Caudate nucleus (tissue), 63 donors: ENCODE measurements at places on chromosomes 1 and 21.

GRCh38 chr1:111990878-111991718, 1.6 kb upstream of the KCND3 start:
- peak; percentile 32 for DNase-seq

DNA sequence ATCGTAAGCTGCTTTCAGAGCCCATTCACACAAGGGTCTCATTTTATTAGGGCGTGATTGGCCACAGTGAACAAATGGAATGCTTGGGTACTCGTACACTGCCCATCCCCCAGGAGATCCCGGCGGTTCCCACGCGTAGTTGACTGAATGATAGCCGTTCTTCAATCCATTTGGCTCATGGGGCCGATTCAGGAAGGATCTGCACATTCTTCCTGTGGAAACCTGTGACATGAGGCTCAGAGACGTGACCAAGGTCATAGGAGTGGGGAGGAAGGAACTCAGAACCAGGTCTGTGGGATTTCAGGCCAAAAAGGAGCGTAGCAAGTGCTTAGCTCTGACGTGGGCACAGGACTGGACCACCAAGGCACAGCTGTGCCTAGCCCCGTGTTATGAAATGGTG, 11.7 kb downstream of the ABCG1 start:
- no peak for DNase-seq

GRCh38 chr1:160032165-160032820, 503 bp upstream of the PIGM start:
- no peak for DNase-seq

- DNase-seq: no peak
Measured at GRCh38 chr21:17466166-17466565, 46.7 kb upstream of the CXADR start.

DNA sequence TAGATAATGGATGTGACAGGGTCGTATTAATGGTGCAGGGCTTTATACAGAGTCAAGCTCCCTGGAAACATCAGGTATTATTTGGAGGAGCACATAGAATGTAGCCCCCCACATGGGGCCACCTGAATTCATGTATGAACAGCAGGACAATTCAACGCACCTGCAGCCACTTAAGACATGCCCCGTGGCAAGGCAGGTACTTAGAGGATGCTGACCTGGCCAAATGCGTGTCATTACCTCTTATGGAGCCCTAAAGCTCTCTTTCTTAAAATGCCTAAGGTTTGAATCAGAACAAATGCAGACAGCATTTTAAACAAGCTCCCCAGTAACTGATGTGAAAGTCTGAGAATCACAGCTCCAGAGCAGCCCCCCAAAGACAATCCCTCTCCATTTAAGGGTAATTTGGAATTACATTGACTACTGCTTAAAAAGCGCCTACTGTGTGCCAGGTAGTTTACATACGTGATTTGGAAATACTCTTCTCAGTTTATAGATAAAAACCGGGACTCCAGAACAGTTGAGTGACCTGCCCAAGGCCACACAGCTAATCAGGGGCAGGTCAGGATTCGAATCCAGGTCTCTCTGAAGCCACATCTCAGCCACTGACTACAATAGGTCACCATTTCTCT, 71.0 kb upstream of the KLHDC7A start:
- no peak for DNase-seq

GRCh38 chr1:200329208-200329882, 80.5 kb downstream of the ZNF281 start:
- DNase-seq: no peak

DNA sequence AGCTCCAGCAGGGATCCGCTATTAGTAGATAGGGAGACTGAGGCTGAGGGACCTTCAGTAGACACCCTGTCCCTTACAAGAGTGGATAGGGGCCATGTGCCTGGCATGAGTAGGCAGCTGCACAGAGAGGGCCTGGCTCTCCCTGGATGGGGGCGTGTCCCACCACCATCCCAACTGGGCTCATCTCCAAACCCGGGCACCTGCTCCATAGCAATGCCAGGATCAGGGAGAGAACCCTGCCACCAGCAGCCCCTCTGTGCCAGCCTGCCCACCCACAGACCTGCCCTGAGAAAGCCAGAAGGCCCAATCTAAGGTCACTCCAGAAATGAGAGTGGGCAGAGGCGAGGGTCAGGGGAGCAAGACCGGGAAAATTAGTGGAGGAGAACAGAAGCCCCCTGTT, 121.3 kb downstream of the GRIK3 start:
- no peak for DNase-seq

GRCh38 chr1:33161061-33161681, 20.7 kb downstream of the TRIM62 start:
- peak; percentile 38 for DNase-seq

DNA sequence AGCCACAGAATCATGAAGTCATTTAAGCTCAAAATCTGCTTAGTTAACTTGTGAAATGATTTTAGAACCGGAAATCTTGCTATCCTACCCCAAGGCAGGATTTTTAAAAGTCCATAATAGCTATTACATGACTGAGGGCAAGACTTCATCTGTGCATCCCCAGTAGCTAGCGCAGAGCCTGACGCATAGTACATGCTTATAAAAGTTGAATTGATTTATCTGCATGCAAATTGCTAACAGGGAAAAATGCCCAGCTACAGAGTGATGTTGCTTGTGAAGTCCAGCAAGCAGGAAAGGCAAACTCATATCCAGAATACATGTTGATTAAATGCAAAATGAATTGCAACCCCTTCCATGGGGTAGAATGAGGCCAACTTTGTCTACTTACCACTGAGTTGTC, 8.1 kb upstream of the MAP1LC3C start:
- no peak for DNase-seq

GRCh38 chr1:21157868-21158267, 18.8 kb downstream of the EIF4G3 start:
- DNase-seq: no peak

- no peak for DNase-seq
Measured at GRCh38 chr1:238226810-238227209, 336.1 kb upstream of the ZP4 start.

DNA sequence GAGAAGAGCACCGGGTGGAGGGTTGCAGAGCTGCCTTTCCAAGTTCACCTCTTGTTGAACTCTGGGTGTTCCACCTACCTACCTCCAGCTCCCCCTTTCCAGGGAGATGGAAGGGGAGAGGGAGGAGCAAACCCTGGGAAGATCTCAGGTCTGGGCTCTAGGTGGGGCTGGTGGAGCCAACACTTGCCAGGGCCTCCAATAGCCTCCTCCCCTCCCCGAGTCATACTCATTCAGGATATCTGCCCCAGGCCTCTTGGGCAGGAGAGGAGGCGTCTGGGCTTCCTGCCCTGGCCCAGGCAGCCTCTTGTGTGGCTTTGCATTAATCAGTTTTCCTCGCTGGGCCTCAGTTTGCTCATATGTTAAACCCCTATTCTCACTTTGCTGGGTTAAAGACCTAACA, 13.4 kb downstream of the RAP1GAP start:
- DNase-seq: peak; percentile 44

DNA sequence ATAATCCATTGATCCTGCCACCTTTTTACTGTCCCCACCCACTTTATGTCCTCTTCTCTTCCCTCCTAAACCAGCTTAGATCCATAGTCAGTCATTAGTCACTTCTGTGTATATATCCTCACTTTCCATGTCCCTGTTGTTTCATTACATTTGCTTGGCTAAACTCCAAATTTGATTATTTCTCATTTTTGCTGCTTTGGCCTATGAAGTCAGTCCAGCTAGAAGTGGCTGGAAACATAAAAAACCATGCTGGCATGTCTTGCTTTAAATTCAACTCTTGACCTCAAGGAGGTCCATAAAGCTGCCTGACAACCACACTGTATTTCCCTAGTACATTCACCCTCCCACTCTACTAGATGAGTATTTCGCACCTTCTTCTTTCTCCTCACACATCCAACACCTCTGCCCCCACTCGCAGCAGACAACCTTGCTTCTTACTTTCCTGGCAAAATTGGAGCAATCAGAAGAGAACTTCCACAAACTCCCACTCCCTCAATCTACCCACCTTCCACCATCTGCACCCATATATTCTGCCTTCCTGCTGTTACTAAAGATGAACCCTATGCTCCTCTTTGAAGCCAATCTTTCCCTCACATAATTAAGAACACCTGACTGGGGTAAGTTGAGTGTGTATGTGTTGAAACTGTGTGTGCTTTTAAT, 72.1 kb downstream of the ZNF648 start:
- DNase-seq: no peak

DNA sequence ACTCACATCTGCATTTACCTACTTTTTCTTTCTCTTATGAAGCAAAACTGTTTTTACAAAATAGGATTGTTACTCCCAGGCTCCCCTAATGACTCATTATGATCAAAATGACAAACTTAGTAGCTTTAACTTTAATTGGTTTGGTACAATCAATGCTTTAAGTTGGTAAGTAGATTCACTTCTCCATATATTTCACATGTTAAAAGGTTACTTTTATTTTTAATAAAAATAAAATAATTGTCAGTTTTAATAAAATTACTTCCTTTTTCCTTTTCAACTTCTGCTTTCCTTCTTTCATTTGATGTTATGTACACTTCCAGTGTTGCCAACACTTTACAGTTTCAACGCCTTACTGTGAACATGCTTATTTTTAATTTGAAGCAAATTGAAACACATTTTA, 477.6 kb downstream of the SETD4 start:
- DNase-seq: no peak

GRCh38 chr1:226672339-226672762, 66.7 kb downstream of the ITPKB start:
- DNase-seq: no peak

GRCh38 chr1:84889437-84889836, 3.6 kb downstream of the LPAR3 start:
- no peak for DNase-seq

GRCh38 chr1:68454534-68454933, 4.8 kb upstream of the RPE65 start:
- no peak for DNase-seq

GRCh38 chr1:94609619-94610018, 68.1 kb upstream of the F3 start:
- DNase-seq: no peak

GRCh38 chr1:62245201-62245600, 50.6 kb downstream of the L1TD1 start:
- no peak for DNase-seq

DNA sequence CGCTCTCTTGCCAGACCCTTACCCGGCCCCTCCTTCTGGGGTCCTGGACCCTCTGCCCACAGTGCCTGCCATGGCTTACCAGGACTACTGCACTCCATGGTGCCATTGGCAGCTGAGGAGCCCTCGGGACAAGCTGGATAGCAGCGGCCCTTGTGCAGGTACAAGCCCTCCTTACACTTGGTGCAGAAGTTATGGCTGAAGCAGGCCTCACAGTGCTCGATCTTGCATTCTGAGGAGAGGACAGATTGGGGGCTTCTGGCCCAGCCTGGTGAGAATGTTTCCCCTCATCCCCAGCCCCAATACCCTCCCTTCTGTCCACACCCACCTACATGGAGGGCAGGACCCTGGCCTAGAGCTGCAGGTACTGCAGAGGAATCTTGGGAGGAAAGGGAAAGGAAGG, 18.4 kb upstream of the GNL2 start:
- DNase-seq: no peak

DNA sequence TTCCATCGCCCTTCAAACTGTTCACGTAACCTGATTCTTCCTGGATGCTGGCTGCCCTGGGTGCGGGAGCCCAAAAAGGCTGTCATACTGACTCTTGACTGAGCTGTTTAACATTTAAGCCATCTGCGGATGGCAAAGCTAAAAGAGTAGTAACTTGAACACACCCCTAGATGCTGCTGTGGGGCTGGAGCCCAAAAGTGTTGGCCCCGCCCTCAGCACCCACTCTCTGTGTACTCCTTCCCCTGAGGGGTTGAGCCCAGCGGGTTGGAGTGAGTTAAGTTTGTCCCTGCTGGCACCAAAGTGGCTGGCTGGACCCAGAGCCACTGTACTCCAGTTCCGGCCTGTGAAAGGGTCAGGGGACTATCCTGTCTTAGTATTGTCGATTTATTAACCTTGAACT, 640.6 kb downstream of the PTPRU start:
- no peak for DNase-seq

DNA sequence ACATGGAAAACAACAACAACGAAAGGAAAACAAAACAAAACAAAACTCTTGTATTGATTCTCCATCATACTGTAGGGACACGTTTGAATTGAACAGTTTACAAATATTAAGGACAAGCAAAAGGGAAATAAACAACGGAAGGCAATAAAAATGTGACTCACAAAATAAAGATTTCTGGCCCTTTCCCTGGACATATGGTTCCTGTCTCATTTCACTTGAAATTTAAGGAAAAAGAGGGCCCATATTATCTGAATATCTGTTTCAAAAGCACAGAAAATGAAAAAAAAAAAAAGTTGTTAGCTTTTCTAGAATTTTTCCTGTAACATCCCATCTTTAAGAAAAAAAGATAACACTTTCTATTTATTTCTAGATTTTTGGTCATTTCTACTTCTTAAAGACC, 3.6 kb upstream of the PKN2 start:
- no peak for DNase-seq

DNA sequence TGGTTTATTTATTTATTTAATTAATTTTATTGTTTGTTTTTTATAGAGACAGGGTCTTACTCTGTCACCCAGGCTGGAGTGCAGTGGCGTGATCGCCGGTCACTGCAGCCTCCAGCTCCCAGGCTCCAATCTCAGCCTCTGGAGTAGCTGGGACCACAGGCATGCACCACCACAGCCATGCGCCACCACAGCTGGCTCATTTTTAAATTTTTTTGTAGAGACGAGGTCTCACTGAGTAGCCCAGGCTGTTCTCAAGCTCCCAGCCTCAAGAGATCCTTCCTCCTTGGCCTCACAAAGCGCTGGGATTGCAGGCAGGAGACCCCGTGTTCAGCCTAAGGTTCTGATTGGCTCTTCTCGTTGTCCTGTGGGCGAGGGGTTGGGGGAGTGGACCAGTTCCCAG, 22.1 kb downstream of the UMODL1 start:
- no peak for DNase-seq

GRCh38 chr1:5680600-5680999, 311.6 kb downstream of the NPHP4 start:
- no peak for DNase-seq

- DNase-seq: no peak
Measured at GRCh38 chr1:18828224-18828623, 31.2 kb downstream of the TAS1R2 start.

DNA sequence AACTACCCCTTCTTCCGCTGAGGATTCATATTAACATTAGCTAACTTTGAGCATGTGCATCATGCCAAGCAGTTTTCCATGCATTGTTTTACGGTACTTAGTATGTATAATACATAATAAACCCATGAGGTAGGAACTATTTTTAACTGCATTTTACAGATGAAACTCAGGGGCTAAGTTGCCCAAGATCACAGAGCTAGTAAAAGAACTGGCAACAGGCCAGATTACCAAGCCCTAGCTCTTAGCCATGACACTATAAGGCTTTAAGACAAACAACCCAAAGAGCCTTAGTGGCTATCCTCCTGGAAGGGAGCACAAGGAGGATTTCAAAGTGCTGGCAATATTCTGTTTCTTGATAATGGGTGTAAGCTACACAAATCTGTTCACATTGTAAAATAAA, 6.1 kb downstream of the AK2 start:
- DNase-seq: no peak

- DNase-seq: no peak
Measured at GRCh38 chr1:207321790-207322645, 540 bp downstream of the CD55 start.
